H9 (cell line): ENCODE measurements at places on chromosomes 1 and 21. TPM values are rescaled to one million over a fixed set of nuclear protein-coding genes. Genes with fewer than 3 reads are reported as not detected.

- no peak for DNase-seq
Observed at GRCh38 chr1:24417681-24418080, 2.1 kb downstream of the NIPAL3 start.

DNA sequence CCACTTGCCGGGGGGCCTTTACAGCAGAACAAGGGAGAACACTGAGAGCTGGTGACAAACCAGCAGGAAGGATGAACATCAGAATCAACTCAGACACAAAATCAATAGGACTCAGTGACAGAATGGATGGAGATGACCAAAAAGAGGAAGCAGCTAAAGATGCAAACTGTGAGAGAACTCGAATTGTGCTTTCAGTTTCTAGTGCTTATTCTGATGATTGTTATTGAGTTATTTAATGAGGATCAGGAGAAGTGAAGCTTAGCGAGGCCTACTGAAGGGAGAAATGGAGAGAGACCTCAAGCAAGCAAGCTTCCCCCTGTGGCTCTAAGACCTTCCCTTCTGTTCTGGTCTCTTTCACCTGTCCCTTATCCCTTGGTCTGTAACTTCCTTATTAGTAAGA, 30.3 kb upstream of the TMEM125 start:
- DNase-seq, result no peak

The RHEX gene
- total RNA-seq, result not detected in 2 replicates

- DNase-seq, result no peak
Observed at GRCh38 chr1:168991667-168992475, 114.6 kb upstream of the ATP1B1 start.

DNA sequence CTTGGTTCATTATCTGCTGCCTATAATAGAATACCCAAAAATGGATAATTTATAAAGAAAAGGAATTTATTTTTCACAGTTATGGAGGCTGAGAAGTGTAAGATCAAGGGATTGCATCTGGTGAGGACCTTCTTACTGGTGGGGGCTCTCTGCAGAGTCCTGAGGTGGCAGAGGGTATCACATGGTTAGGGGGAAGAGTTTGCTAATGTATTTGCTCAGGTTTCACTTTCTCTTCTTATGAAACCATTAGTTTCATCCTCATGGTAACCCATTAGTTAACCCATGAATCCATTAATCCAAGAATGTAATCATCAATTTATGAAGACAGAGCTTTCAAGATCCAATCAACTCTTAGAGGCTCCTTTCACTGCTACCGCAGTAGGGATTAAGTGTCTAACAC, 120.6 kb downstream of the DNM3 start:
- no peak for DNase-seq

The ARHGEF16 gene
- total RNA-seq, result 48.1 and 48.5 TPM in 2 replicates
